ENCODE measurements at places on chromosomes 5 and 9. TPM values are rescaled to one million over a fixed set of nuclear protein-coding genes. Genes with fewer than 3 reads are reported as not detected.

The TSLP gene
- total RNA-seq, result not detected

The SH3TC2 gene
- 4.6 TPM for total RNA-seq

The MEIKIN gene
- not detected for total RNA-seq

The FGF18 gene
- total RNA-seq, result not detected

The SPINK6 gene
- not detected for total RNA-seq

The NAIP gene
- 0.13 TPM for total RNA-seq

The CFAP77 gene
- not detected for total RNA-seq

The CDKN2B-AS1 gene
- total RNA-seq, result 1.1 TPM

The FAM169A gene
- 1.5 TPM for total RNA-seq

The LRRC70 gene
- total RNA-seq, result 19.9 TPM

The C5orf58 gene
- total RNA-seq, result not detected

The DPM2 gene
- 20.5 TPM for total RNA-seq

The TMEM252 gene
- total RNA-seq, result not detected

The ECSCR gene
- total RNA-seq, result 547 TPM

The IL13 gene
- total RNA-seq, result not detected

The GLDC gene
- 2.1 TPM for total RNA-seq

The HTR1A gene
- total RNA-seq, result not detected

The PCDHGA9 gene
- total RNA-seq, result 1.2 TPM

The CBY3 gene
- total RNA-seq, result not detected

The PCDHA6 gene
- total RNA-seq, result 0.27 TPM

The CCL27 gene
- total RNA-seq, result not detected

The PCA3 gene
- 0.13 TPM for total RNA-seq

The LHX6 gene
- total RNA-seq, result 16.9 TPM

The AFAP1L1 gene
- total RNA-seq, result 72.3 TPM

The SNCAIP gene
- total RNA-seq, result 5.7 TPM

The SLC25A48 gene
- not detected for total RNA-seq

The TRIM14 gene
- 21.5 TPM for total RNA-seq

The TXNDC8 gene
- total RNA-seq, result not detected

The FLT4 gene
- 51.0 TPM for total RNA-seq

The SLC22A4 gene
- 12.0 TPM for total RNA-seq

The ANKRD34B gene
- total RNA-seq, result not detected

The PCDHB2 gene
- total RNA-seq, result 1.7 TPM

The FAM221B gene
- not detected for total RNA-seq

The SIMC1 gene
- 8.5 TPM for total RNA-seq

The ZBTB26 gene
- 1.8 TPM for total RNA-seq

The GABRA1 gene
- total RNA-seq, result not detected

The SLCO6A1 gene
- not detected for total RNA-seq

The GABRG2 gene
- not detected for total RNA-seq

The RCL1 gene
- 13.9 TPM for total RNA-seq

The PROB1 gene
- total RNA-seq, result 2.5 TPM

The PHF24 gene
- not detected for total RNA-seq

All from mammary microvascular endothelial cell (primary cell).